ENCODE measurements at places on chromosomes 3 and 15. TPM values are rescaled to one million over a fixed set of nuclear protein-coding genes. Genes with fewer than 3 reads are reported as not detected.

The PLCB2 gene
- 145 TPM for total RNA-seq

The MKRN2OS gene
- total RNA-seq, result not detected

The SHF gene
- 10.7 TPM for total RNA-seq

The NAALADL2 gene
- total RNA-seq, result 1.3 TPM

The GOLGB1 gene
- total RNA-seq, result 10.9 TPM

The EPHB1 gene
- total RNA-seq, result not detected

The ZBED2 gene
- not detected for total RNA-seq

The LRTM1 gene
- not detected for total RNA-seq

The FOXB1 gene
- not detected for total RNA-seq

The HAUS2 gene
- total RNA-seq, result 18.2 TPM

The ZNF80 gene
- not detected for total RNA-seq

The TTC23 gene
- total RNA-seq, result 22.6 TPM

The VWA5B2 gene
- total RNA-seq, result 0.20 TPM

The TMEM266 gene
- 0.06 TPM for total RNA-seq

The HESX1 gene
- total RNA-seq, result 3.6 TPM

The TGFBR2 gene
- 0.81 TPM for total RNA-seq

The CACNA2D3 gene
- not detected for total RNA-seq

The TAGLN3 gene
- not detected for total RNA-seq

The ADIPOQ gene
- not detected for total RNA-seq

The CCR2 gene
- total RNA-seq, result not detected

The MUSTN1 gene
- not detected for total RNA-seq

The RASGRF1 gene
- total RNA-seq, result 1.6 TPM

The CHDH gene
- 5.6 TPM for total RNA-seq

The PCSK6 gene
- total RNA-seq, result 0.37 TPM

The IL5RA gene
- not detected for total RNA-seq

All from G401 (cell line).